PC-9 (cell line): ENCODE measurements at places on chromosomes 2 and 18. TPM values are rescaled to one million over a fixed set of nuclear protein-coding genes. Genes with fewer than 3 reads are reported as not detected.

SP140 gene
- 0.58 and 0.83 TPM in 2 replicates for total RNA-seq

L3MBTL4 gene
- total RNA-seq, result not detected in 2 replicates

PTPRN gene
- total RNA-seq, result not detected in 2 replicates

NFU1 gene
- total RNA-seq, result 29.3 and 35.1 TPM in 2 replicates
